ENCODE measurements at places on chromosomes 1 and 21. TPM values are rescaled to one million over a fixed set of nuclear protein-coding genes. Genes with fewer than 3 reads are reported as not detected.

DNA sequence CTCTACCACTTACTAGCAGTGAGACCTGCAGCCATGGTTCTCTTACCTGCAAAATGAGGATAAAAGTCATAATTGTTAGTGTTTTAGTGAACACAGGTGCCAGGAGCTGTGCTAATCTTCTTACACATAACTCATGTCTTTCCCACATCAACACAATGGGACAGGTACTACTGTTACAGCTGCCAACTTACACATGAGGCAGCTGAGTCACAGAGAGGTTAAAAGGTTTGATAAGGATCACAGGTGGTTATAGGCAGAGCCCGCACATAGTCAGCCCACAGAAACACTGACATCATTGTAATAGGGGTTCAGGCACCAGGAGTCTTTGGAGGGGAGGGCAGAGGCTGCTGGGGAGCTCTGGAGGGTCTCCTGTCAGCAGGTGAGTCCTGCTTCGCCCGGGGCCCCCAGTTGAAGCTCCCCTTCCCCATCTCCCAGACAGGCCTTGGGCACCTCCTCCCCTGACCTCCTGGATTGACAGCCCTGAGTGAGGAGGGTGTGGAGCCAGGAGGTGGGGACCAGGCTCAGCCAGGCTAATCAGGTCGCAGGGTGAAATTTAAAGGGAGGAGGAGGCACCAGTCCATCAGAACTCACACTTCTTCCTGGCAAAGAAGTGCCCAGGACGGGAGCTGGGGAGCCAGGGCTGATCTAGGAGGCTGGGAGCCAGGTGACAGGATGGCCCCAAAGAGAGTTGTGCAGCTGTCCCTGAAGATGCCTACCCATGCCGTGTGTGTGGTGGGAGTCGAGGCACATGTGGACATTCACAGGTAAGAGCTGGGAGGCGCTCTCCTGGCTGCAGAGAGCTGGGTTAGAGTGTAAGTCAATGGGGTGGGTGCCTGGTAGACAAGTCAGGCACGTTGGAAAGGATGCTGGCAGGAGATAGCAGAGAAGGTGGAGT, at the start of gene PADI1:
Gene PADI1, plus strand, starts transcription at position 583 of the 895 bp plus-strand sequence. Its CDS starts 90 bp downstream, at position 673.
- DNase-seq: no peak

DNA sequence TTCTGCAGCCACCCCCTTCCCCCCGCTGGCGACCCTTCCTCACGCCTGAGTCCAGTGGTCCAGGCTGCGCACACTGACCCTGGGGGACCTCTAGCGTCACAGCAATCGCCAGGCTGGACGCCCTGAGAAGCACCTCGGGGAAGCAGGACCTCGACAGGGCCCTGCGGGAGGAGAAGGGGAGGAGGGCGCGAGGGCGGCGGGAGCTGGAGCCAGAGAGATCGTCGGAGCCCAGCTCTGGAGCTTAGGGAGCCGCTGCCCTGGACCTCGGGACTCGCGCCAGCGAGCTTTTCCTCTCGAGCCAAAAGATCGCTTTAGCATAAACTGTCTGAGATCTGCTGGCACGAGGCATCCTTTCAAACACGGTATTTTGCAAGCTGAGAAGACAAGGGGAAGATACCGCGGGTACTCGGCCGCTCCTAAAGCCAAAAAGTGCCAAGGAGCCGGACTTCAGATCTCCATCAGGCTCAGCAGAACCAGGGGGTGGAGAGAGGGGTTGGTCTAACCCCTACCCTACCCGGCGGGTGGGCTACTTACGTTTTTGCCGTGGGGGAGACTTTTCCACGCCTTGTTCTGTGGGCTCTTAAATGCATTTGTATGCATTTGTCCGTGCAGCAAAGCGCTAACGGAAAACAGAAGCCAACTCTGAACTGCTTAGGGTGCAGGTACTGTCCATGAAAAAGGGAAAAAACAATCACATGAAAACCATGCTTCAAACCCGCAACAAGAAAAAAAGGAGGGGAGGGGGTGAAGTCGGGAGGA, 586 bp downstream of the COL24A1 start:
- peak; percentile 55 for DNase-seq

GRCh38 chr1:68495968-68496679, 758 bp downstream of the DEPDC1 start:
- DNase-seq: peak; percentile 13

DNA sequence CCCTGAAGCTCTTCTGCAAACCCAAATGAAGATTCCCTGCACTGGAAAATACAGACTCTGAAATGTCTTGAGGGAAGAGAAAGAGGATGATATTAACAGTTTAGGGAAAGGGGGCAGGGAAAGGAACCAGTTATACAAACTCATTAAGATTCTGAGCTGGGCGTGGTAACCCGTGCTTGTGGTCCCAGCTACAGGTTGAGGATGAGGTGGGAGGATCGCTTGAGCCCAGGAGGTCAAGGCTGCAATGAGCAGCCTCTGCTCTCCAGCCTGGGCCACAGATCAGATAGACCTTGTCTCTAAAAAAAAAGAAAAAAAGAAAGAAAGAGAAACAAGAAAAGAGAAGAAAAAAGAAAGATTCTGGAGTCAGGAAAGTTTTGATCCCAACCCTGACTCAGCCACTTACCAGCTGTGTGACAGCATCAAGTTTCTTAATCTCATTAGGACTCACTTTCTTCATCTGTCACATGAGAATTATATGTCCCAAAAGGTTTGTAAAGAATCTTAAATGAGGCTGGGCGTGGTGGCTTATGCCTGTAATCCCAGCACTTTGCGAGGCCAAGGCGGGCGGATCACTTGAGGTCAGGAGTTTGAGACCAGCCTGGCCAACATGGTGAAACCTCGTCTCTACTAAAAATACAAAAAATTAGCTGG, 53.9 kb downstream of the OPTC start:
- no peak for DNase-seq

GRCh38 chr1:211089536-211089935, 44.4 kb downstream of the KCNH1 start:
- no peak for DNase-seq

The PCBP3 gene
- total RNA-seq: 4.6 TPM

The DNASE2B gene
- total RNA-seq: not detected

The KCNA3 gene
- total RNA-seq: 0.69 TPM

The GUCA2B gene
- total RNA-seq: not detected

The OLIG2 gene
- 0.15 TPM for total RNA-seq

The CALML6 gene
- total RNA-seq: not detected

The AVPR1B gene
- total RNA-seq: not detected

The CFAP74 gene
- total RNA-seq: not detected

Data from neural progenitor cell (in vitro differentiated cells).